ENCODE measurements at places on chromosomes 12 and 14. TPM values are rescaled to one million over a fixed set of nuclear protein-coding genes. Genes with fewer than 3 reads are reported as not detected.

Gene HOXC13
- total RNA-seq, result not detected

Gene MYF5
- total RNA-seq, result not detected

Gene MIP
- not detected for total RNA-seq

Gene TAC3
- not detected for total RNA-seq

Gene PTPN6
- total RNA-seq, result 27.3 TPM

Gene WBP11
- total RNA-seq, result 20.1 TPM

Gene IFNG
- total RNA-seq, result not detected

Gene IFT43
- 27.7 TPM for total RNA-seq

DNA sequence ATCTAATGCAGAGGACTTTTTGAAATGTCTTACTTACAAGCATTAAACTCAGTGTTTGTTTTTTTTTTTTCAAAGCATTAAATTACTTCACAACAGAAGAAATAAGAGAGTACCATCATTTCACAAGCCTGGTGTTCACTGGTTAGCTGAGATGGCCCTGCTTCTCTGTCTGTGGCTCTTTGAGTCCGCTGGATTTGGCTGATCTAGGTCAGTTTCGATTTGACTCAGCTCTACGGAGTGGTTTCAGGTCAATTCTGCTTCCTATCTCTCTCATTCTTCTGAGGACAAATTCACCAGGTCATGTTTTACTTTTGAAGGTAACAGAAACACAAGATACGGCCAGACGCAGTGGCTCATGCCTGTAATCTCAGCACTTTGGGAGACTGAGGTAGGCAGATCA lies 1066.1 kb downstream of the FLRT2 start:
- DNase-seq, result no peak

- no peak for DNase-seq
These were observed 184.3 kb upstream of the USP15 start for GRCh38 chr12:62075870-62076269.

- DNase-seq, result no peak
These were observed 974.7 kb downstream of the NRXN3 start for GRCh38 chr14:79144896-79145295.

GRCh38 chr14:105142651-105143450 lies 25.7 kb downstream of the JAG2 start:
- no peak for DNase-seq

GRCh38 chr12:127280393-127281275 lies 986.3 kb upstream of the TMEM132C start:
- peak; percentile 27 for DNase-seq

GRCh38 chr14:94019329-94019728 lies 6.8 kb upstream of the OTUB2 start:
- no peak for DNase-seq

GRCh38 chr14:90815572-90815821 lies 733 bp downstream of the TTC7B start:
- DNase-seq, result no peak

- DNase-seq, result no peak
These were observed 53.7 kb downstream of the MAP3K9 start for GRCh38 chr14:70755655-70756054.

- no peak for DNase-seq
These were observed 299.2 kb upstream of the FKBP4 start for GRCh38 chr12:2495417-2496112.

DNA sequence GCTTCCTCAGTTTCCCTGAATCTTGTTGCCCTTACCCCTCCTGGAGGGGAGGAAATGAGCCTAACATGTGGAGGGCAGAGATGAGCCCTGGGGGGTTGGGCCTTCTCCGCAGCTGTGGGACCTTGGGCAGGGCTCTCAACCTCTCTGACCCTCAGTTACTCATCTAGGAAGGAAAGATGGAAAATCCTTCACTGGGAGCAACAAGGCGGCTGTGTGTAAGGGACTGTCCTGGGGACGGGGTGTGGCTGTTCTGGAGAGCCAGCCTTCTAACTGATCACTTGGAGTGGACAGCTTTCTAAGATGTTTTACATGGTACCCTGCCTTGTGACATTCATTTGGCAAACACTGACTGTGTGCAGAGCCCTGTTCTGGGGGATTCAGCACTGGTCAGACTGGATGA lies 14.7 kb downstream of the BEGAIN start:
- no peak for DNase-seq

- no peak for DNase-seq
These were observed 49.9 kb upstream of the PLEKHG3 start for GRCh38 chr14:64654246-64654900.

- DNase-seq, result peak; percentile 75
These were observed 7.1 kb upstream of the ARL1 start for GRCh38 chr12:101414533-101415119.

- DNase-seq, result no peak
These were observed 69.0 kb upstream of the REP15 start for GRCh38 chr12:27627123-27627852.

DNA sequence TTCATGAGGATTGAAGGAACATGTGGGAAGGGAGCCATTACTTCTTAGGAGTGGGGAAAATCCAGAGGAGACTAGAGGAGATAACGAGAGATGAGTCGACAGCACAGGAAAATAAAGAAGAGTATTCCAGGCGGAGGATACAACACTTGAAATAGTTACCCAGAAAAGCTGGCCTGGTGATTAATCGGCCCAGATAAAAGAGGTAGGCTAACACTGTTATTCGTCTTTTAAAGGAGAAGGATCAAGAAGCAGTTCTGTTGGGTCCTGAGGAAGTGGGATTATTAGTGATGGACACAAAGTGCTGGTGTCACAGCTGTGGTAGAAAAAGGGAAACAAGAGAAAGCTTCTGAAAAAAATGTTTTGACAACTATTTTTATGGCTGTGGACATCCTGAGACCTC lies 425.3 kb downstream of the ZFP36L1 start:
- no peak for DNase-seq

DNA sequence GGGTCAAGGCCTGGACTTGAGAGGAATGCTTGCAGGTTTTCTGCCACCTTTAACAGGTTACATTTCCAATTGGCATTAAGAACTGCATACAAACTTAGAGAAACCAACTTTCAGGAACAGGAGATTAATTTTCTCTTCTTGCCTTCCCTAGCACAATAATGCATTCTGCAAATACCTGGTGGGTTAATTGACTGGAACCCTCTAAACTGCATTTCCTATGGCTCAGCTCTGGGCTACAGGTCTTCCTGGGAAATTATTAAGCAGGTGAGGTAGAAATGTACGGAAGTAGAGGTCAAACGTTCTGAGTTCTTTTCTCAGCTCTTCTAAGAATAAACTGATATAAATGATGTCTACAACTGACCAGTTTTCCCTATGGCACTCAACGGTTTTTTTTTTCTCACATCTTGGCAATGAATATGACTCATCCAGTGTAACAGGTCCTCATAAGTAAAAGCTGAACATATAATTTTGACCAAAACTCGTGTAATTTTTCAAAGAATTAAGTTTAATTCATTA lies 144.9 kb upstream of the PELI2 start:
- no peak for DNase-seq

- no peak for DNase-seq
These were observed 4.7 kb downstream of the NT5DC3 start for GRCh38 chr12:103836345-103836744.

GRCh38 chr12:126492181-126492580 lies 1426.9 kb downstream of the AACS start:
- no peak for DNase-seq

DNA sequence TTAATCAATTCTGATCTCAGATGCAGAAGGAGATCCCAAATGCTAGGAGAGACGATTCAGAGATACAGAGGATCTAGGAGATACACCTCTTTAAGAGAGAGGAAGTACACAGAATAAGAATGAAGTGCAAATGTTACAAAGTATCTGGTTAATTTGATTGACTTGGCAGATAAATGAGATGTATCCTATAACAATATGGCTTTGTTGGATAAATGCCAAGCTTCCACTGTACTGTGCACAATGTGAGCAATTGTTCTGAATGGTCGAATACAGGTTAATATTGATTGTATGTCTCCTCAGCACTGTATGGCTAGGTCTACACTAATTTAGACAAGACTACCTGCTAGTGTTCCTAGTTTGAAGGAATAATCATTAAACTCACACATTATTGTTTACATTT lies 119.6 kb upstream of the PTPRB start:
- DNase-seq, result no peak
